ENCODE measurements at places on chromosomes 4 and X.

DNA sequence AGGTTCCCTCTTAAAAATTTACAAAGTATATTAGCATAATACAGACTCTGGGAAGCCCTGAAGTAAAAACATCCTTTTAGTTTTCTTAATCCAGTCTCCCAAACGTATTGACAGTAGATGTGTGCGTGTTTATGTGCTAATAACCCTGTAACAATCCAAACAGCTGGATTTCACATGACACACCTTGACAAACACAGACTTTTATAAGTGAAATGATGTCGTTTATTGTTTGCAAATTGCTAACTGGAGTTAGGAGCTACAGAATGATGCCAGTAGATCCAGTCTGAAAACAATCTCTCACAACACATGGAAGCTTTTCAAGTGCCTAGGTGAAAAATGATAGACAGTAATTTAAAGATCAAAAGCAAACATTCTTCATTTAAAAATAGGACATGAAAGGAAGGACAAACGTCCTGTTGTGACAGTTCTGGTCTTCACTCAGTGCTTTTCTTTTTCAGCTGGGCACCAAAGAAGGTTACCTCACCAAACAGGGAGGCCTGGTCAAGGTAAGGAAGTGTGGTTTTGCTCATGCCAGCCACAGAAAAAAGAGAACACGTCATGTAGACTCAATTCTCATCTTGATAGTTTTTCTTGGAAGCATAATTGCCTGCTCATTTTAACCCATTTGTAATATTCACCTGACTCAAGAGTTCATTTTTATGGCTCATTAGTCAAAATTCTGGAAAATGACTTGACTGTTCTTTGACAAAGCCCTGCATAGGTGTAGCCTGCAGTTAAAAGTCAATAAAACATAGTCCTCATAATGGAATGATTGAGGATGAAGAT is 32.9 kb downstream of the LAMTOR3 start:
- DNase-seq = no peak

DNA sequence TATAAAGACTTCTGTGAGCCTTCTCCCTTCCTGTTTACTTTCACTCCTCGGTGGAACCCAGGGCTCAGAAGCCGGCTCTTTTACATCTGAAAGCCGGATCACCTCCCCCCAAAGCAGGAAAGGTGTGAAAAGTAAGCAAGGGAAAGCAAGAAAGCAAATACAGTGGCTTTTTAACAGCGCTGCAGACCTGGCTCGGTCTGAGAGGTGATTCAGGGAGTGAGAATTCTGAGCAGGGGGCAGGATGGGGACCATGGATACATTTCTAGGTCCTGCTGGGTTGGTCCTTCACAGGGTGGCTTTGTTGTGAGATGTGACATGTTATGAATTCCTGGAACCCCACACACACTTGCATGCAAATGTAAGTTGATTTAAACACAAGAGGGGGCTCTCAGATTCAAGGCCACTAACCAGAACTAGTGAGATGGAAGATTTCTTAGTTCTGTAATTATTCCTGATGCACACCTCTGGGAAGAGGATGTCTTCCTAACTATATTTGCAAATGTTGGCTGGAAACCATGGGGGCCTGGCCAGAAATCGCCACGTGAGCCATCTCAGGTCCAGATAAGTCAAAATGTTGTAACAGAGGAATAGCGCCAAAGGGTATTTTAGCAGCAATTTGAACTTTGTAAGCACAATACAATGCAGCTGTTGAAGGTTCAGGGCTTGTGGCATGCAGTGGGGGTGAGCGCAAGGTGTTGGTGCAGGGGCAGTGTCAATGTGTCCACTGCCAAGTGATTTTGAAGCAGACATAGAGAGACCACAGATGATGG is 670.1 kb upstream of the LCORL start:
- no peak for DNase-seq

DNA sequence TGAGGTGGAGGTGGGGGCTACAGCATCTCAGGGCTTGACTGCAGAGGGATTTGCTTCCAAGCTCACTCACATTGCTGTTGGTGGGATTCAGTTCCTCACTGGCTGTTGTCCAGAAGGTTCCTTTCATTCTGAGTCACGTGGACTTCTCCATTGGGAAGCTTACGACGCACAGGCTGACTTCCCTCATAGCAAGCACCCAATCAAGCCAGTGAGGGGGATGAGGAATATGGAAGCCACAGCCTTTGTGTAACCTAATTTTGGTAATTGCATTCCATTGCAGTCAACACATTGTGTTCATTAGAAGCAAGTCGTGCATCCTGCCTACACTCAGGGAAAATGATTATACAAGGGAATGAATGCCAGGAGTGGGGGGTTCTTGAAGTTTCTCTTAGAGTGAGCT is 32.7 kb upstream of the MXRA5 start:
- DNase-seq = no peak

- no peak for DNase-seq
These were observed 122.9 kb upstream of the GPC4 start for GRCh38 chrX:133538148-133538547.

DNA sequence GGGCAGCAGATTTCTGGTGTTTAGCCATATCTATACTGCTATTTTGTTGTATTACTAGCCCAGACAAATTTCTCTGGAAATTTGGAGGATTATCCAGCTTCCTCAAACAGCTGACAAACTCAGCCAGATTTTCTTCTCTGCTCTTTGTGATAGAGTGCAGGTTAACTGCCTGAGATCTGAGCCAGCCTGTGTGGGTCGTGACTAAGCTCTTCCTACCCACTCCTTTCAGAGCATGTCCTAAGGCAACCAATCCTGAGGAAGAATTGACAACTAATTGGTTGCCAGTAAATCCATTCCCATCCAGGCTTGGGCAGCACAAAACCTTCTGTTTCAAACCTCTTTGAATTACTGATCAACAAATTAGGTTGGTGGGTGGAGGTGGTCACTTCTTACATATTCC is 2.5 kb upstream of the GABRA2 start:
- peak; percentile 7 for DNase-seq

- DNase-seq = no peak
These were observed 50.9 kb downstream of the ENPP6 start for GRCh38 chr4:184166736-184167135.

- DNase-seq = no peak
These were observed 121.3 kb downstream of the PRKX start for GRCh38 chrX:3592184-3592583.

DNA sequence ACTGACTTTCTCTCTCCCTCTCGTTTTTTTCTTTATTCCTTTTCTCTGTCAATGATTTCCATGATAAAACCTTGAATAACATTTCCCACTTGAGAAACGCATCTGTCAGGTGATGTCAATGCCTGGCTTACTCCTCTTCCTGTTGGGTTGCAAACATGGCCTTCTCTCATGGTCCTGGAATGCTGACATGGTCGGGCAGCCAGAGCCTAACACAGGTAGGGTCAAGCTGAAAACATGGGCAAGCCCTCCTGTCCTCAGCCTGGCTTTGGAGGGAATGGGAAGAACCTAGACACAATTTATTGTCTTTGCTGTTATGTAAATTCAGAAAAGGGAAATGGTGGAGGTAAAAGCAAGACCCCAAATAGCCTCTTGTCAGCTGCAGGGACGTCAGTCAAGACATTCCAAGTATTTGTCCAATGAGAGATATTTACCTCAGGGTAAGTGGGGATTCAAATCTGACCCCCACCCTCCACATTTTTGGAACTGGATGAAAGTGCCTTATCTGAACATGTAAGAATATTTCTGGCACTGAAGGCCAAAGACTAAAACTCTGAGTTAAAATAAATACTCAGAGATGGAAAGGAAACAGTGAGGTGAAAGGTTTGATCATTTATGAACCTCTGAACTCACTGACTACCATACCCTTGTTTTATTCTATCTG is 473.8 kb downstream of the SPRY1 start:
- DNase-seq = no peak

DNA sequence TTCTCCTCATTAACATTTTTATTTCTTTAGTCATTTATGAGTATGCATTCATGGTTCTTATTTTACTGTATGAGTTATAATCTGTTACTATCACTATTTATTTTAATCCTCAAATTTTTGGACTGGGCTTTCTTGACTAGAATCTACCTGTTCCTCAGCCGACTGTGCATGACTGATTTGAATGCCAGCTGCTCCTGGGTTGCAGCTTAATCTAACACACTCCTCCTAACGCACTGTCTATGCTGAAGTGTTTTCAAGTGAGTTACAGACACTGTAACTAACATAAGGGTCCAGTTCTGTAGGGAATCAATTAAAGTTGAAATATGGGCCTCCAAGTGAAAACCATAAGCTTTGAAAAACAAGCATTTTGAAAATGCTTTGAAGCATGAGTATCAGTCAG is 137.4 kb upstream of the ARSJ start:
- DNase-seq = no peak

- DNase-seq = no peak
These were observed 8.5 kb upstream of the GPR50 start for GRCh38 chrX:151167791-151168345.

DNA sequence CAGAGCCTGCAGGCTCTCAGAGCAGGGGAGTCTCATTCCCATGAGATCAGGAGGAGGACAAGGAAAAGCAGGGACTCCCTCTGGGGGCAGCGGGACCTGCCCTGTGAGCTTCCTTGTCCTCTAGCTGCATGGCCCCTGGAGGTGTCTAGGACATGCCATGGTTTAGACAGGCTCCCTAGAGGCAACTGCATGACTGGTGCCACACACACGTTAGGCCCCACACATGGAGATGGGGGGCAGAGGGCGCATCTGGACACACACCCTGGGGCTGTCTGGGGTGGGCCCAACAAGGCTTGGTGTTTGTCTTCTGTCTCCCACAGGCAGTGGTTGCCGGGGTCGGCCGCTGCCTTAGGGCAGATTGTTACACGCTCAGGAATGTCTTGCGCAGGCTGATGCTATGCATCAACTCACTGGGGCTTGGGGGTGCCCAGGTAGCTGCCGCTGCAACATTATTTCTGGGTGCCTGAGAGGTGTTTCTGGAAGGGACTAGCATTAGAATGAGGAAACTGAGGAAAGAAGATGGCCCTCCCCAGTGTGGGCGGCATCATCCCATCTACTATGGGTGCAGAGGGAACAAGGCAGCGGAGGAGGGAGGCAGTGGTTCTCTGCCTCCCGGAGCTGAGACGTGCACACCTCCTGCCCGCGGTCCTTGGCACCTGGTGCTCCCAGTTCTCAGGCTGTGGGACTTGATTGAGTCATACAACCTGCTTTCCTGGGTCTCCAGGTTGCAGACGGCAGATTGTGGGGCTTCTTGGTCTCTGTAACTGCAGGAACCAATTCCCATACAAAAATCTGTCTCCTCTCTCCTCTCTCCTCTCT is 32.1 kb upstream of the GPR78 start:
- DNase-seq = peak; percentile 20

- peak; percentile 65 for DNase-seq
These were observed 6.9 kb downstream of the PJA1 start for GRCh38 chrX:69158166-69158980.

- no peak for DNase-seq
These were observed 48.3 kb downstream of the DCX start for GRCh38 chrX:111363741-111364140.

DNA sequence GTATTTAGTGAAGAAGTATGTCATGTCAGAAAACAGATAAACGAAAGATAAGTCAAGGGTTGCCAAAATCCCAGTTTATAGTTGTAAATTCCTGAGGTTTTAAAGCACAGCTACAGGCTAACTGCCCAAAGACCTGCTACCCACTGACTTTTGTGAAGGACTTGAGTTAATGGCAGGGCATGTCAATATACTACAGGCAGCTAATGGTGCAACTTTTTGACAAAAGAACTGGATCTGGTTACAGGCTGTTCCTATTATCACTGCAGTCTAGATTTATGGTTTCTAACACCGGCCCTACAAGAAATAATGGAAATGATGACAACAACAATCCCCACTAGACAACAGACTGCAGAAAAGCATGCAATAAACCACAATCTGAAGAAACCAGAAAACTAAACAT is 6.4 kb downstream of the SCML2 start:
- no peak for DNase-seq

- no peak for DNase-seq
These were observed 233.8 kb downstream of the ENOX2 start for GRCh38 chrX:130669233-130669632.

- DNase-seq = no peak
These were observed 568.2 kb upstream of the AMOT start for GRCh38 chrX:113408843-113409242.

- DNase-seq = no peak
These were observed 8.8 kb downstream of the ENAM start for GRCh38 chr4:70637239-70637913.

DNA sequence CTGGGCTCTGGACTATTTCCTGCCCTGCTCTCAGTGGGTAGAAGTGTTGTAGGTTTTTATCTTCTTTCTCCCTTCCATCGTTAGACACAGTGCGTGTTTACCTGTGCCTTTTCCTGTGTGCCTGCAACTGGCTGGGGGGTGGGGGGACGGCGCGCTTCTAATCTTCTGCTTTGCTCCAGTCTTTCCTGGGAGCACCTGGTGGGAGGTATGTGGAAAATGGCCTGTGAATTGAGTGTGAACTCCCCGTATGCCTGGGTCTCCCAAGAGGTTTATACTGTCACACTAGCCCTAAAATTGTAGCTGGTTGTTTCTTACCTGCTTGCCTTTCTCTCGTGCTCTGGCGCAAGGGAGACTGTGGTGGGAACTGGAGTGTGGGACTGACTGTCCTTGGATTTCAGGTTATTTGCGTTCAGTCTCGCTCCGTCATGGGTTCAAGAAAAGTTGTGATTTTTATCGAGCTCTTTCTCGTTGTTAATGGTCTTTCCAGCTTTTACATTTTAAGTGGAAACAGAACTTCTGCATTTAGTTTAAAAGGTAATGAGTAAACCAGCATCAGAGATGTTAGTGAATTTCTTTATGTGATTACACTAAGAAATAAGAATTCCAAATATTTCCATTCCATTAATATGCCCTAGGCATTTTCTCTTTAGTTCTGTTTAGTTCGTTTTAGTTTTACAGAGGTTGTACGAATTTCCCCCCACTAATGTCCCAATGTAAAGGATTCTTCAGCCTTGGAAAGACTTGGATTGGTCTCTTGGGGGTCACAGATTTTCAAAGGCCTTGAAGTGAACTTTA is 15.3 kb downstream of the MRPL1 start:
- DNase-seq = no peak

GRCh38 chr4:72468904-72469502 is 100.0 kb downstream of the ADAMTS3 start:
- DNase-seq = no peak

DNA sequence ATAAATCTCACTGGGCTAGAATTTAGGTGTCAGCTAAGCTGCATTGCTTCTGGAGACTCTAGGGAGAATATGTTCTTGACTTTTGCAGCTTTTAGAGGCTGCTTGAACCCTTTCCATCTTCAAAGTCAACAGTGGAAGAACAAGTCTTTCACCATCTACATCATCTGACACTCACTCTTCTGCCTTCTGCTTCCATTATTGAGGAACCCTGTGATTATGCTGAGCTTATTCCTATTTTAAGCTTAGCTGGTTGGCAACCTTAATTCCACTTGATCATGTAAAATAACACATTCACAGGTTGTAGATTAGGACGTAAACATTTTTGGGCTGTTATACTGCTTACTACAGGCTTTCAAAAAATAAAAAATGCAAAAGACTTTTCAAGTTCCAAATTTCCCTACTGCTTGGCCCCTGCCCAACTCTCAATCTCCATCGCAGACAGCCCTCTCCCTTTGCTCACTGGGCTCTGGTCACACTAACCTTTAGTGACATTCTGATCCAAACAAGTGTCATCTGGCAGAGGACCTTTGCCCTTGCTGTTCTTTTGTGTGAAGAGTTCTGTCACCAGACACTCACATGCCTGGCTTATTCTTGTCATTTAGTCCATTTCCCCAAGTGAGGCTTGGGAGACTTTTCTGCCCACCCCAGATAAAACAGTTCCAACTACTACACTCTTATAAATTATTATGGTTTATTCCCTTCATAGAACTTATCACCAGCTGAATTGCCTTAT is 1056.0 kb downstream of the STIM2 start:
- DNase-seq = no peak

- no peak for DNase-seq
These were observed 53.1 kb downstream of the FAM114A1 start for GRCh38 chr4:38920677-38921076.

- DNase-seq = no peak
These were observed 25.8 kb downstream of the PIN4 start for GRCh38 chrX:72207366-72207765.

Data from SK-N-SH (cell line).